ENCODE measurements at places on chromosomes 4 and X.
A peak's percentile ranks its signal among the peaks of the same experiment; 100 is the strongest.

DNA sequence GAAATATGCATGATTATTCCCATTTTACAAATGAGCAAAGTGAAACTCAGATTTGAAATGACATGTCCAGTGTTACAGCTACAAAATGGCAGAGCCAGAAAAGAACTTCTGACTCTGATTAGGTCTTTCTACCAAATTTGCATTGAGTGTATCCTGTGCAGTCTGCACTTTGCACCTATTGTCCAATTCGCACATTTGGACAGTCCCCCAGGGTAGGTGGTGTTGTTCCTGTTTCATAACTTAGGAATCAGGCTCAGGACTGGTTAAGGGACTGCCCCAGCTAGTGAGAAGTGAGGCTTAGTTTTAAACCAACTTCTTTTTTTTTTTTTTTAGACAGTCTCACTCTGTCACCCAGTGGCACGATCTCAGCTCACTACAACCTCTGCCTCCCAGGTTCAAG lies 137.9 kb upstream of the NALF2 start:
- DNase-seq = no peak

- no peak for DNase-seq
These were observed 471.6 kb downstream of the ZIC3 start for GRCh38 chrX:138037548-138037947.

- no peak for DNase-seq
These were observed 60.6 kb downstream of the ANXA10 start for GRCh38 chr4:168152837-168153500.

DNA sequence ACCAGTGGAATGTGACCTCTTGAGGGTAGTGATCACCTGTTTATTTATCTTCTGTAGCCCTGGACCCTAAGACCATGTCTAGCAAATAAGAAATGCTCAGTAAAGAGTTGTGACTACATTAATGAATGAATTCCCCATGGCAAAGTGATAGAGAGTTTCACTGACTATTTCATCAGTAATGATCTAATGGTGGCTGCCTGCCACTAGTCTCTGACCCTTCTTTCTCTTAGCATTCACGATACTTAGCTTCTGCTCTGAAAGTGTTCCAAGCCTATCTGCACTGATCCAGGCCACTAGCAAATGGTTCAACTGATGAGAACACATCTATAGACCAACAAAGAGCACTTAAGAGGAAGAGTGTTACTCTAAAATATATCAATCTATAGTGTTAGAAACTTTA lies 50.0 kb upstream of the RASGEF1B start:
- DNase-seq = no peak

GRCh38 chr4:8472689-8473197 lies 32.2 kb downstream of the TRMT44 start:
- DNase-seq = no peak

- no peak for DNase-seq
These were observed 776 bp downstream of the CEP44 start for GRCh38 chr4:174284487-174284886.

- DNase-seq = no peak
These were observed 235.8 kb downstream of the DCLK2 start for GRCh38 chr4:150314031-150314430.

DNA sequence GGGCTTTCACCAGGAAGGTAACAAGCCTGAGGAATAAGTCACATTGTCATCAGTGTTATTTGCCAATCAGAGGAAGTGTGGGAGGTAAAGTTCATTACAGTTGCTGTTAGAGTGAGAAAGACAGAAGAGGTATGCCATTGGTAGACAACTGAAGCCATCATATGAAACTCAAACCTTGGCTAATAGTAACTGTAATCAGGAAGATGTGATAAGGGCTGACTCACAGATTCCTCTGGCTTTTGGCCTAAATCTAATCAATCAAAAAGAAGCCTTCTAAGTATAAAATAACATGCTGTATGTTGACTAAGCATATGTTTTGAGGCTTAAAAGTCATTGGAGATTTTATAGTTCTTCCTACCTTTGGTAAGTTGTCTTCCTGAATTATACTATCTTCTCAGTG lies 242.8 kb downstream of the PCDH7 start:
- DNase-seq = no peak

GRCh38 chrX:30586516-30586915 lies 8.9 kb upstream of the TASL start:
- no peak for DNase-seq

DNA sequence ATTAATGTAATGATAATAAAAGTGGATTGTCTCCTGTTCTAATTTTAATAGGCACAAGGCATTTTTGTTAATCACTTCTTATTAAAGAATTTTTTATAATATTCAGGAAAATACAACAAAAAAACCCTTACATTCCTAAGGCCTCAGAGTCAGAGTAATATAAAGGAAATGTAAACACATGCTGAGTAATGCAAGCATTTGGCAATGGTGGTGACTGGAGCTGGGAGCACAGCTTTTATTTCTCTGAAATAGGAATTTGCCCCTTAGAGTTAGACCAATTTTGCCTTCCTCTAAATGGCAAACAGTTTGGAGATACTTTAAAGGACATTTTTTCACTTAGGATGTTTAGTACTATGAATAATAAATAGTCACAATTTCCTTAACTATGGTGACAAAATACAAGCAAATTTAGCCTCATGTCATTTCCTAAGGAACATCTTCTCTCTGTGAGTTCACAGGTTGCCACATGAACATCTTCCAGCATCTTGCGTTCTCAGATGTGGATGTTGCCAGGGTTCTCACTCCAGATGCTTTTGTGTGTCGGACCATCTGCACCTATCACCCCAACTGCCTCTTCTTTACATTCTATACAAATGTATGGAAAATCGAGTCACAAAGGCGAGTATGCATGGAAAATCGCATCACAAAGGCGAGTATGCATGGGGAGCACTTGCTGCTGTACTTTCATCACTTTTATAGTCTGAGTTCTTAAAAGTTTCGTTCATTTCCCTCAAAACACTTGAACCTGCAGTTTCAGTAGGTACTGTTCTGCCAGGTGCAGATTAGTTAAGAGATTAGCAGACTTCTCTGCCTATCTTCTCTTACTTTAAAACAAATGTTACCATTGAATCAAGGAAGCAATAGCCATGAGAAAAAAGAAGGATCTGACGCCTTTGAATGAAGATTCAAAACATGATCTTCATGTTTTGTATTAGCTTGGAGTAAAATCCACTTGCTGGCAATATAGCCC lies 15.9 kb upstream of the F11 start:
- DNase-seq = no peak

GRCh38 chr4:76657443-76657842 lies 222.4 kb downstream of the SHROOM3 start:
- DNase-seq = no peak

DNA sequence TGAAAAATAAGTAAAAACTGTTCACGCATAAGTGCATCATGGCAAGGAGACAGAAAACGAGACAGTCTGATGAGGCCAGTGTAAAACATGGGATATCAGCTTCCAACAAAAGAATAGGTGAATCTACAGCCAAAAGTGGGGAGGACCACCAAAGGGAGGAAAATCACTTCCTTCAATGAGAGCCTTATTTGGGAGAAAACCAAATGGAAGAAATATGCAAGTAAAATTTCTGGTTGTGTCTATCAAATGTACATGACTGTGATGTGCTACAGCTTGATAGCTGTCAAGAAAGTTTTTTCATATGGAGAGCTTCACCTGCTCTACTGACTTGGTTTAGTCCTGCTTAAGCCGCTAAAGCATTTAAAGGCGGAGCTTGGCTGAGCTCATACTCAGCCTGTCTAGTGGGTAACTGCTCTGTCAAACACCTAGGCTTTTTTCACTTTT lies 66.2 kb downstream of the MAGEA1 start:
- DNase-seq = no peak

- DNase-seq = no peak
These were observed 1.1 kb downstream of the CFAP99 start for GRCh38 chr4:2419814-2420213.

DNA sequence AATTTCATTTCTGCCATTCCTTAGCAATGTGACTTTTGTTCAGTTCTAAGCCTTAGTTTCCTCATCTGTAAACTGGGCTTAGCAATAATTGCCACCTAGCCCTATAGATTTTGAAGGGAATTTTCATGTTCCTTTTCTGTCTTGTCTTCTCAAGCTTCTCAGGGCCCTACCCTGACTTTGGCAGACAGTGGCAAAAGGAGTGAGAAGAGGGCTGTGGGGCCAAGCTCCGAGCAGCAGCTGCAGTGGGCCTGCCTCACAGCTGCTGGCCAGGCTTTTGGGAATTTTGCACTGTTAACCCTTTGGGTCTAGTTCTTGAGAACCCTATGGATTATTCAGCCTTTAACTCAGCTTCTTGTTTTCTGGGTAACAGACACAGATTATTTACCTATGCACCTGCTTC lies 67.6 kb upstream of the IGSF1 start:
- no peak for DNase-seq

GRCh38 chrX:2902841-2903240 lies 26.3 kb downstream of the ARSD start:
- DNase-seq = no peak

GRCh38 chr4:10762561-10762960 lies 78.0 kb upstream of the CLNK start:
- DNase-seq = no peak

GRCh38 chr4:21879187-21879586 lies 69.4 kb downstream of the KCNIP4 start:
- no peak for DNase-seq

- DNase-seq = peak; percentile 36
These were observed 58.5 kb upstream of the PRDM8 start for GRCh38 chr4:80138551-80139538.
